ENCODE measurements at places on chromosomes 3 and 15.

- no peak for DNase-seq
Observed at GRCh38 chr3:58392181-58392580, 41.5 kb downstream of the PDHB start.

DNA sequence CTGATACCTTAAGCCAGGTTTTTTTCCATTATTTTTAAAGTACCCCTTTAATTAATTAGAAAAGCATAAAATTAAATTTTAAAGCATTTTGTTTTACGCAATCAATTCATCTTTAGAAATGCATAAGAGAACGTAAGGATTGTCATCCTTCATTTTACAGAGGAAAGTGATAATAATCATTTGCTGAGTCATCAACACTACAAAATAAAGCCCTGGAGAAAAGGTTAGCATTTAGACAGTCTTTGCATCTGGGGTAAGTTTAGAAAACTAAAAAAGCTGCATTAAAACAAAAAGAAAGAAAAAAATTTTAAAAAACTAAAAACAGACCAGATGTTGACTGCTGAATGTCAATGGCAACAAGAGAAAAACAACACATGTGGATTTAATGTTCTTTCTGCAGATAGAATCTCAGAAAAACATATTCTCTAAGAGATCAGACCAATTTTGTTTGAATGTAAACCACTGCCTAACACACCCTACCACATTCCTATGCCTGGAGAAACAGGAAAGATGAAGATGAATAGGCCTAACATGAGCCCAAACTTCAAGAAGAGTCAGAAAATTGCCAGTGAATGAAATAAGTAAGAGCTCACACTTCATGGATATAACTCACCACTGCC, 59.9 kb downstream of the SUCNR1 start:
- no peak for DNase-seq

DNA sequence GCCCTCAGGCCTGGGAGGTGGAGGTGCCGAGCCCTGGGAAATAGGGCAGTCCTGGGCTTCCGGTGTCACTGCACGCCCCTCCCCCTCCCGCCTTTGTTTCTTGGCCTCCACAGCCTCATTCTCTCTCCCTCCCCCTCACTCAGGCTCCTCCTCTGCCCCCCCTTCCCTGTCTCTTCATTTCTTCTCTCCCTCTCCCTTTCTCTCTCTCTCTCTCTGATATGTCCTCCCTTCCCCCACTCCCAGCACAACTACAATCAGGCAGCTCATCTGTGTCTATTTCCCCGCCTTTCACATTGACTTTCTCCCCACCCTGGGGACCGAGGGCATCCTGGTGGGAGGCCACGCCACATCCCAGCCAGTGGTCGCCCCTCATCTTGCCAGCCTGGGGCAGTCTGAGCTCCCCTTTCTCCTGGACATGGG, 40.2 kb downstream of the IDH2 start:
- no peak for DNase-seq

DNA sequence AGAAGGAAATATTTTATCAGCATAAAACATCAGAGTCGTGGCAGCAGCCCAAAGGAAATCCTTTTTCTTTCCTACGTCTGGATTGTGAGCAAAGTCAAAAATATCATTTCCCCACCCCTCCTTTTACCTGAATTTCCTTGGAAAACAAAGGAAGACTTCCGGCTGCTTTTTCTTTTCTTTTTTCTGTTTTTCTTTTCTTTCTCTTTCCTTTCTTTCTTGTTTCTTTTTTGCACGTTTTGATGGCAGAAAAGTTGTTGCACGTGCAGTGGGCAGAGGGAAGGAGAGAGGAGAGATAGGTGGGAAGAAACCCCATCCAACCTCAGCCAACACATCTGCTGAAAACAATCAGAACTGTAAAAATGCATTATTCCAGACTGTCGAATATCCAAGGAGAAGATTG, 544 bp upstream of the MYO1E start:
- no peak for DNase-seq

DNA sequence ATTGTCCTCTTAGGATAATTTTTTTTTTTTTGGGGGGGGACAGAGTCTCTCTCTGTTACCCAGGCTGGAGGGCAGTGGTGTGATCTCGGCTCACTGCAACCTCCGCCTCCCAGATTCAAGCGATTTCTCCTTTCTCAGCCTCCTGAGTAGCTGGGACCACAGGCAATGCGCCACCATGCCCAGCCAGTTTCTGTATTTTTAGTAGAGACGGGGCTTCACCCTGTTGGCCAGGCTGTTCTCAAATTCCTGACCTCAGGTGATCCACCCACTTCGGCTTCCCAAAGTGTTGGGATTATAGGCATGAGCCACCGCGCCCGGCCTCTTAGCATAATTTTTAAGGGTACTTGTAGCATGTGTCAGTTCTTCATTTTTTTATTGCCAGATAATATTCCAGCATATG, 122.6 kb downstream of the FNDC3B start:
- DNase-seq = no peak

DNA sequence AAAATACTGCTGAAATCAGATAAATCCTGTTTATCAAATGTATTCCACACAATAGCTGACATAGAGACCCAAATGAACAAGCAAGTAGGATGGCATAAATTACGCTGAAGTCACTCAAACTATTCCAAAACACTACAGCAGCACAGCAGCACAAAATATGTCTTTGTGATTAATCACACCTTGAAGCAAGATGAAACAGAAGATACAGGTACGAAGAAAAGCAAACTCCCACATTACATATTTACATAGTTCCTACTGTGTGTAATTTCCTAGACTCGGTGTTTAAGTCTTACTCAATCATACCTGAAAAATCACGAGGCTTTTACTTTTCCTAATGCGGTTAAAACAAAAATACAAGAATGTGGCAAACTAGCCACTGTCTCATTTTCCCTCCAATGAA, 38.3 kb downstream of the CHSY1 start:
- DNase-seq = no peak

GRCh38 chr3:193742628-193743027, 149.6 kb downstream of the OPA1 start:
- DNase-seq = no peak

DNA sequence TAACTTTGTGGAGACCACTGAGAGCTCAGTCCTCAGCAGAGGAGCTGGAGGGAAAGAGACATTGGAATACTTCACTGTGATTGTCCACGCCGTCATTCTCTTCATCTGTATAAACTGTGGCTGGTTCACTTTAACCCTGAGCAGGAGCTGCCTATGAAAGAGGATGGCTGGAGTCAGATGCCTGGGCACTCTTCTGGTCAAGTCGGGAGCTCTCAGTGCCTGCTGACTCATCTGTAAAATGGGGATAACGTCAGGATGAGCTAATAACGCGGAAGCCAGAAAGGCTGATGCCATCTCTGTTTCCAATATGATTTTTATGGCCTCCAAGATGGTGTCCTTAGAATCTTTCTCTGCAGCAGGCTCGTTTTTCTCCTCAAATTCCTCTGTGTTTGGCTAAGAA, 51.6 kb upstream of the MRPS22 start:
- DNase-seq = no peak

GRCh38 chr3:12929801-12930200, 88.4 kb upstream of the RPL32 start:
- DNase-seq = no peak

Measured in coronary artery (tissue), 2 donors.